ENCODE measurements at places on chromosomes 1 and 21.

GRCh38 chr1:18849261-18849711, 10.2 kb downstream of the TAS1R2 start:
- DNase-seq = no peak

DNA sequence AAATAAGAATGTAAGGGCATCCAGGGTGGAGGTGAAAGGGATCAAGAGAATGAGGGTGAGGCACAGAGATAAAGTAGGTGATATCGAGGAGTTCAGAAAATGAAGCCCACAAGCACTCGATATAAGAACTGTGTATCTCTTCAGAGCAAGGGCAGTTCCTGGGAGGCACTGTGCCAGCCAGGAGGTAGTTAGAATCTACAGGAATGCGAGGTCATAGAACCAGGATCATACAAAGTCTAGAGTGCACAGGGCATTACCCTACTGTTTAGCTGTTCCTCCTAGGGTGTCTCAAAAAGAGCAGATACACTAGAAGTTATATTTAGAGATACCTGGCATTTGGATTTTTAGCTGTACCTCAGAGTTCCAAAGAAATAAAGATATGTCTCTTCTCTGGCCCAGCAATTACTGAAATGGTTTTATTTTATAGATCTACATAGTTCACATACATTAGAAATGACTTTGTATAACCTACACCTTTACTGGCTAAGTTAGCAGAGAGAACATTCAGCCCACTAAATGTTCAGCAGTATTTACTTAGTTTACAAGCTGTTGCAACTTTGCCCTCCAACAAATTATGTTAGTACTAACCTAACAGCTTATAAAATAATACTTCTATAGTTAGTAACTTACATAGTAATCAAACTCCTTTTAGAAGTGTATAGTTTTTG, 1.6 kb downstream of the OVAAL start:
- no peak for DNase-seq

GRCh38 chr1:17233675-17234320, 15.1 kb upstream of the PADI3 start:
- peak; percentile 88 for DNase-seq

DNA sequence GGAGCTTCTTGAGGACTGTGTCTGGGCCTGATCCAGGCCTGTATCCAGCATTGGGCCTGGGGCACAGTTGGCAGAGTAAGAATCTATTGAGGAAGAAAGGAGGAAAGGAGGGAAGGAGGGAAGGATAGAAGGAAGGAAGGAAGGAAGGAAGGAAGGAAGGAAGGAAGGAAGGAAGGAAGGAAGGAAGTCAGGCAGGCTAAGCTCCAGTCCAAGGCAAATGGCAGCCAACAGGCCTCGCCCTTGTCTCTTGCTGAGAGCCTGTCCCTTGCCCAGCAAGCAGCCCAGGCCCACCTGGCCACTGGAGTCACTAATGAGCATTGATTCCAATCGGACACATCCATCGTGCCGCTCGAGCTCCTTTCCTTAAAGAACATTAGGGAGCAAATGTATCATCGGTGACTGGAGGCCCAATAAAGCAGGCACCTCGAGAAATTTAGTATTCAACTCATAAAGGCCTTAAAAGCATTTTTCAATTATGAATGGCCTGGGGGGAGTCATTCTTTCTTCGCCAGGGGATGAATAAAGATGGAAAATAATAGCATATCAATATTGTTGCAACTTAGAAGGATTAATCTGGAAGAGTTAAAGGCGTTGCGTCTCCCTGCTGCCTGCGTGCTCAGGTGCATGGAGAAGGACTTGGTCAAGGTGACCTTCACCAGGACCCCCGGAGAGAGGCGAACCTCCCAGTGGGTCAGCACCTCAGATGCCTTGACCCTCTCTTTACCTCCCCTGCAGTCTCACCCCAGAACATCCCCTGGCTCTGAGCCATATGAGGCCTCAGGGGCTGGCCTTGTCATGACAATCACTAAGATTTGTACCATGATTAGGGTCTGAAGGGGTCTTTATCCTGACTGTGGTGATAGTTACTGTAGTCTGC, 144.5 kb upstream of the RUNX3 start:
- no peak for DNase-seq

DNA sequence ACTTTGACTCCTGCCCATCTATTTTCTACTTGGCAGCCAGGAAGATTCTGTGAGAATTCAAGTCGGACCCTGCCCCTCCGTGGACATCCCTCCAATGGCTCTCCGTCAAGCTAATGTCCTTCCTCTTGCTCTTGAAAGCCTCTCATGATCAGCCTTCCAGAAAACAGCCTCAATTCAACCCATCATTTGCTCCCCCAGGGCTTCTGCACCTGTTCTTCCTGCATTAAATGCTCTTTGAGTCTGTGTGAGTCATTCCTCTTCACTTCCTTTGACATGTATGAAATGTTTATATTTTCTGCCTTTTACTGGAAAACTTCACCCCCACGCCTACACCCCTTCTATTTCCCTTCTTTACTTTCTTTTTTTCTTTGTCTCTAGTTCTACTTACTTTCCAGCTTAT, 734.1 kb upstream of the ZP4 start:
- DNase-seq = no peak

- no peak for DNase-seq
Observed at GRCh38 chr21:34871026-34871908, 177.8 kb downstream of the RUNX1 start.

- DNase-seq = no peak
Observed at GRCh38 chr21:36773117-36773516, 74.2 kb downstream of the SIM2 start.

DNA sequence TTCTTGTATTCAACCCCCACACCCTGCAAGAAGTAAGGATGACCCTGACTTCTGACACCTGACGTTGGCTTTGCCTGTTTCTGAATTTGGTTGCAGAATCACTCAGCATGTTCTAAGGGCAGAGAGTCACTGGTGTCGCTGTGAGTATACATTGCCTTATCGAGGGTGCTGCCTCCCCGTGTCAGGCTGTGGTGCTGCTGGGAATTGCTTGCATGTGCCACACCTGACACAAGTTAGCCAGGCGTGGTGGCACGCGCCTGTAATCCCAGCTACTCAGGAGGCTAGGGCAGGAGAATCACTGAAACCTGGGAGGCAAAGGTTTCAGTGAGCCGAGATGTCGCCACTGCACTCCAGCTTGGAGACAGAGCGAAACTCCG, 45.9 kb downstream of the WDR4 start:
- no peak for DNase-seq

DNA sequence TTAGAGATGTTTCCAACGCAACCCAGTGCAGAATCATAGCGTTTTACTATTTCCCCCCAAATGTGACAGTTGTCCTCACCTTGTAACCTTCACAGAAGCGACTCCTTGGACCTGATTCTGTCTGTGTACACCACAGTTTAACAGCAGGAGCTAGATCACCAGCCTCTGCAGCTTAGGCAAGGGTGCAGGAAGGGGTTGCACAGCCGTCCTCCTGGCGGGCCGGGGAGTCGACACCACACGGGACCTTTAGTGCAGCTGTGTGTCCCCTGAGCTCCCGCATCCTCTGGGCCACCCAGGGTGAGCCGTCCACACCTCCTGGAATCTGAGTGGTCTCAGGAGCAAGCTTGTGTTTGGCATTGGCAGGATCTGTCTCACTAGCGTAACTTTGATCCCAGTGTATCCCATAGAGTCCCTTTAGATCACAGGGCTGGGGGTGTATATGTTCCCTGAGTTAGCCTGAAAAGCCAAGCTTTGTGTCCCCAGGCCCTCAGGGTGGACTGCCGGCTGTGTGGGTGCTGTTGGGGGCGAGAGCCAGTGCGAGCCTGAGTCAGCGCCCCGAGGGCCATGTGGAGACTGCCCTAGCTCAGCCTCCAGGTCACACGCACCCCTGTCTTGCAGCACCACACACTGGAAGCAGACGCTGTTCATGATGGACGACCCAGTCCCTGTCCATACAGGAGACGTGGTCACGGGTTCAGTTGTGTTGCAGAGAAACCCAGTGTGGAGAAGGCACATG, 27.5 kb downstream of the PRMT2 start:
- peak; percentile 26 for DNase-seq

GRCh38 chr1:29096231-29096886, 27.3 kb downstream of the TMEM200B start:
- no peak for DNase-seq

DNA sequence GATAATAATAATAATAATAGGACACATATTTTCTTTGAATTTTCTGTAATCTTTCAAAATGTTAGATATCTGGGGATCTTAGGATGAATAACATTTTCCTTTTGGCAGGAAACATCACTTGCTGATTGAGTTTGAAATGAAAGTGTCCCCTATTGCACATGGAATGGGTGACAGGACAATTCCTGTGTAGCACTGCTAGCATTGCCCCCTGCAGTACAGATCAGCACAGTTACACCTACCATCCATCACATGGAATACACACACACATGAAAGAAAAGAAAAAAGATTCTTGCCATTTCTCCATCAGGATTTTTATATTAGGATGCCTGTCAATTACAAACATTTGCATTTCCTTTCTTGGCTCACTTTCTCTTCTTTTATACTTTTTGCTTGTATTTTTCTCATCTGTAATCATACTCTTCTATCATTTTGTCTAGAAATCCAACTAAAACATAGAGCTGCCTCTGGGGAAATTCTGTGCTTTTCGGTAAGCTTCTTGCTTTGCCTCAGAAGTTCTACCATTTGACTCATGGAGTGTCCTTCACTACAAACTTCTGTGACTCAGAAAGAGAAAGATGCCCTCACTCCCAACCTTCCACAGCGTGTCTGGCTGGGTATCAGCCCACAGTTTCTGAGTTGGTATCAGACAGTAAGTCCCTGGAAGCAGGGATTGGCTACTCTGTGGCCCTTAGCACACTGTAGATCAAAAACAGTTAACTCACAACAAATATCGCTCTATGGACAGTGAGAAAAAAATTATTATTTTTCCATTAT, 641.2 kb downstream of the PTPRC start:
- DNase-seq = no peak

DNA sequence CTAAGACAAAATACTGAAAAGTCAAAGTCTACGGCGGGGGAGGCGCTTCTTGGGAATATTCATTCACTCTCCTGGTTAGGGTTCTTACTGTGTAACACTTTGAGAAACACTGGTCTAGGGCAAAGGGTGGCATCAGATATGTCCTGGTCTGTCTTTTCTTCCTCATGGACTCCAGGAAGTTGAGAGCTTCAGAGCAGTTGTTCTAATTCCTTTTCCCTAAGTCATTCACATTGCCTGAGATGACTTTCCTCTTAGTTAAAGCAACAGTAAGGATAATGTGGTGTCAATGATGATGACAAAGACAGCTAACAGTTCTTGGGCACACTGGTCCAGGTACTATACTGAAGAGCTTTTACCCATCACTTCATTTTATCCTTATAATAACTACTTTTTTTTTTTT, 27.0 kb downstream of the FGGY start:
- no peak for DNase-seq

- no peak for DNase-seq
Observed at GRCh38 chr1:185353124-185353523, 36.1 kb upstream of the IVNS1ABP start.

DNA sequence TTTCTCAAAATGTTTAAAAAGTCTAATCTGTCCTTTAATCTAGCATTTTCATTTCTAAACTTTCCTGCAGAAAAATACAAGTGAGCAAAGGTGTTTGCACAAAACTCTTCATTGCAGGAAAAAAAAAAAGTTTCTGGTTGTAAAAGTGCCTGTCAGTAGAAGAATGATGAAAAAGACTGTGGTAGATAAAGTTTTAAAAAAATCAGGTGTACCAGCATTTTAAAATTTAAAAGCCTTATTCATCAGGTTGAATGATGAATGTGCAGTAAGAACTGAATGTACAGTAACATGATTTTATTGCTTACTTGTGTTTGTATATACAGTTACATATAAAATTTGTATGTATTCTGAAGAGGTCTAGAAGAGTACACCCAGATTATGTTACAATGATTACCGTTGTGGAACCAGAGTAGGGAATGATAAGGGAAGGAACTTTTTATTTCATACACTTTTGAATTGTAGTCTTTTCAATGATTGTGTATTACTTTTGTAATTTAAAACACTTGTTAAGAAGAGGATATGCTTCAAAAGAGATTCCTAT, 54.0 kb downstream of the FNBP1L start:
- no peak for DNase-seq

GRCh38 chr1:111563619-111564018, 56.0 kb upstream of the RAP1A start:
- DNase-seq = peak; percentile 26

DNA sequence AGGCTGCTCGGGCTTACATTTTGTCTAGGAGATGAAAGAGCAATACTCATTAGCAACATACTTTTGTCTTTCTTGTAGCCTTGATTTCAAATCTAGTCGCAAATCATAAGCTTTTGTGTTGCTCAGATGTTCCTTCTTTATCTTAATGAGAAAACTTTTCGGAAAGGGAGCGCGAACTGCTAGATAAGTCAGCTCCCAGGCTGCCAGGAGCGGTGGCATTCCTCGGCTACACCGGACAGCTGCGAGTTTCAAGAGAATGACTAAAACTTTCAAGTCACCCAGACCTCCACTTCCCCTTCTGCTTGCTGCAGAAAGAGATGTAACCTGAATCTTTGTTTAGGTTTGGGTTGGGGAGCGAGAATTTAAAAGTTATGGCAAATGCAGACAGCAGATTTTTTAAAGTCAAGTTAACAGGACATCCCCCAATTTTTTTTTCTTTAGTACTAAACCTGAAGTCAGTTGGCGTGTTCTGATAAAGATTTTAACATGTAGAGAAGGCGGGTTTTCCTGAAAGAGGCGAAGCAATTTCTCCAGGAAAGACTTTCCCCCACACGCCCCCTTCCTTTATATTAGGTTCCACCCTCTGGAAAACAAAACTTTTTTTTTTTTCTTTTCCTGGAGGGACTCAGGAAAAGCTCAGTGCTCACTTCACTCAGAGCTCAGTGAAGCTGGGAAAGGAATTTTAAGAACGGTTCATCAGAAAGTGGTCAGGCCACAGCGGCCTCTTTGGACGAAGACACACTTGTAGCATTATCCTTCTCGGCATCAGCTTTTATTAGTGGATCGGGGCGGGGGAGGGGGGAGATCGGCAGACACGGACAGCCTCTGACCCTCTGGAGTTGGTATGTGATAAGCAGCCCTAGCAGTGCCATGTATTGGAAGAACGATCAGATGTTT, at the start of gene LHX8:
Gene LHX8, plus strand, starts transcription at position 639 of the 897 bp plus-strand sequence. CDS start 2,227 bp downstream, outside the sequence.
- DNase-seq = no peak

- DNase-seq = no peak
Observed at GRCh38 chr1:198655459-198656121, 16.8 kb downstream of the PTPRC start.

DNA sequence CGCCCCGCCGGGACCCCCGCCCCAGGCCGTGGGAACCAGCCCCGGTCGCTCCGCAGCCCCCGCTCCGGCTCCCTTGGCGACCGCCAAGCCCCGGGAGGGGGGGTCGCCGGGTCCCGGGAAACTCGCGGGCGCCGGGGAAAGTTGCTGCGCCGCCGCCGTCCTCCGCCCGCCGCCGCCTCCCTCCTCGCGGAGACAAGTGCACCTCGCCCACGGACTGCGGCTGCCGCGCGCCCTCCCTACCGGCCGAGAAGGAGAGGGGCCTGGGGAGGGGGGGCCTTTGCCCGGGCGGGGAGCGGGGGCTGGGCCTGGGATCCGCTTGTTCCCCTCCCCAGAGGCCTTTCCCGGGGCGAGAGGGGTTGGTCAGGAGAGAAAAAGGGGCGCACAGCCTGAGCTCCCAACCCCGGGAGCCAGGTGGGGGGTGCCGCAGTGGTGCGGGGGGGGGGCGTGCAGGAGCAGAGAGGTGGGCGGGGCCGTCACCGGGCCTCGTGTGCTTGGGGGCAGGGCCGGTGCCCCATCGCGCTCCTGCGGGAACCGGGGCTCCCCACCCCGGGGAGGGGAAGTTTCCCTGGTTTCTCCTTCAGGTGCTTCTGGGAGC, 592 bp downstream of the AGRN start:
- DNase-seq = no peak
